ENCODE measurements at places on chromosomes 12 and 14. TPM values are rescaled to one million over a fixed set of nuclear protein-coding genes. Genes with fewer than 3 reads are reported as not detected.

GRCh38 chr14:38761033-38761432 lies 342.0 kb downstream of the SEC23A start:
- H3K4me1 ChIP-seq, result no peaks in the 10 kb centered on the region
- DNase-seq, result no peak
- H3K27me3 ChIP-seq, result no peaks in the 10 kb centered on the region
- H3K27ac ChIP-seq, result no peak overlapping the region
- H3K36me3 ChIP-seq, result no peaks in the 10 kb centered on the region

The COCH gene
- 0.45 TPM for total RNA-seq

The AREL1 gene
- total RNA-seq, result 24.3 TPM

DNA sequence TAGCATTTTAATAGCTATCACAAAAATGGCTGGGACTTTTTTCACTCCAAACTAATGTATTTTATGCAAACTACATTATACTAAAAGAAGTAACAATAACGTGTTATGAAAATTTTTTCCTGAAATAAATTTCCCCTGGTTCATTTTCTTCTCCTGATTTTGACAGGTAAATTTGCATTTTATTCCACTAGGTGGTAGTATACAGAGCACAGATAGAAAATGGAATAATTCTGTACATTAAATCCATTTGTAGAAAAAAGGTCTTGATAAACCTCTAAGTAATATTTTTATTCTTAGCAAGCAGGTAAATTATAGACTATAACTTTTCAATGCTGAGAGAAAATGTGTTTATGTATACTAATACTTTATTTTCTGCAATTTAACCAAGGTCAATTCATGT lies 96.5 kb downstream of the BCAT1 start:
- H3K4me1 ChIP-seq, result peaks cover 8% of the 10 kb centered on the region
- no peak overlapping the region for H3K4me3 ChIP-seq
- H3K27ac ChIP-seq, result no peak overlapping the region
- H3K27me3 ChIP-seq, result no peaks in the 10 kb centered on the region
- DNase-seq, result no peak

DNA sequence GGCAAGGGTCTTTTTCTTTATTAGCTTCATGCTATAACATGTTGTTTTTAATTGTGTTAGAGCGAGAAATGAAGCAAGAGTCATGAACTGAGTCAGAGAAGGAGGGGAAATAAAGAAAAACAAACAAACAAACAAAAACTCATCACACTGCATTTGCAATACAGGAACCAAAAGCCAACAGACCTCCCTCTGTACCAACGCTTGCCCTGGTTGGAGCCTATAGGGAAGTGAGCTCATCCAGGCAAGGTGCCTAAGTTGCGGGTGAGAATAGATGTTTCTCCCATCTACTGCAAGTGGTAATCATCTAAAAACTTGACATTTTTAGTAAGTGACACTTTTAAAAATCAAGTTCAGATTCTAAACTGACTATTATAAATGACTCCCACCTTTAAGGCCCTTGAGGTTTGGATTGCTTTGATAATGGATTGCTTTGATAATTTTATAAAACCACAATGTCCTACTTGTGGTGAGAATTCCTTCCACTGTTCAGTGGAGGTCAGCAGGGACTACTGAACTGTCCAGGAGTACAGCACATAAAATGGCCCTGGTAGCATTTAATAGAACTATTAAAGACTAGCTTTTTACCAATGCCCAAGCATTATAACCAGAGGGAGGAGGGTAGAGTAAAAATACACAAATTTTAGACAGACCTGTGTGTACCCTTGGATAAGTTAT lies 31.3 kb downstream of the SLC38A1 start:
- H3K4me3 ChIP-seq, result no peak overlapping the region
- no peak overlapping the region for H3K27ac ChIP-seq

- H3K4me3 ChIP-seq, result peak overlapping the region; percentile 59
- no peaks in the 10 kb centered on the region for H3K4me1 ChIP-seq
- H3K27me3 ChIP-seq, result no peaks in the 10 kb centered on the region
These were observed 386.8 kb downstream of the BCAT1 start for GRCh38 chr12:24561882-24562770.

The PRIMA1 gene
- total RNA-seq, result 12.7 TPM

DNA sequence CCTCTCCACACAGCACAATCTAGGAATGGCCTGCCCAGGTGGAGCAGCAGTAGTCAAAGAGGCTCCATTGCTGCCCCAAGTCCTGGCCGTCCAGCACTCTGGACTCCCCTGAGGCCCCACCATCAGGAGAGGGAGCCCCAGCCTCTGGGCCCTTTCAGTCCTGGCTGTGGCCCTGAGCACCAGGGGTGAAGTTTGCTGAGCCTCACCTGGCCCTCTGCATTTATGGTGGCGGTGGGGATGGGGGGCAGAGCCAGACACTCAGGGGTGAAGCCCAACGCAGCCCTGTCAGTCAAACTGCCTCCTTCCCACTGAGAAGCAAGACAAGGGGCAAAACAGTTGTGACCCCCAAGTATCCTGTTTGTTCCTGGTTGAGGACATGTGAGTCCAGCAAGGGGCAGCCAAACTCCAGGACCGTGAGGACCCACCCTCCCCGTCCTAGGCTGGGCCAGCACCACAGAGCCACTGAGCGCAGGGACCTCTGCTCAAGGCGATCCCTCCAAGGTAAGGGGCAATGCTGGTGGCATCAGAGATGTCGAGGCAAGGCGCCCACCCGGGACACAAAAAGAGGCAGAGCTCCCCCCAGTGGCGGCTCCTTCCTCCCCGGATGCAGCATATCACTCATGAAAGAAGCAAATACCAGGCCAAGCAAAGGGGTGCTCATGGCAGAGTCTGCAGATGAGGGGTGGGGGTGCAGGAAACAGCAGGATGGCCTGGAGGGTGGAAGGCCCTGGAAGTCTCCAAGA lies 4.8 kb upstream of the AMN start:
- peak; percentile 49 for DNase-seq
- H3K4me3 ChIP-seq, result no peak overlapping the region
- H3K36me3 ChIP-seq, result no peaks in the 10 kb centered on the region

GRCh38 chr12:111390910-111391309 lies 14.8 kb upstream of the SH2B3 start:
- H3K27ac ChIP-seq, result no peak overlapping the region
- no peaks in the 10 kb centered on the region for H3K4me1 ChIP-seq
- H3K36me3 ChIP-seq, result no peaks in the 10 kb centered on the region
- no peak for DNase-seq
- H3K27me3 ChIP-seq, result no peaks in the 10 kb centered on the region
- no peak overlapping the region for H3K4me3 ChIP-seq

- no peaks in the 10 kb centered on the region for H3K4me1 ChIP-seq
- H3K4me3 ChIP-seq, result no peak overlapping the region
- no peak overlapping the region for H3K27ac ChIP-seq
- no peak for DNase-seq
- no peaks in the 10 kb centered on the region for H3K36me3 ChIP-seq
- H3K27me3 ChIP-seq, result no peaks in the 10 kb centered on the region
These were observed 200.3 kb downstream of the DPY19L2 start for GRCh38 chr12:63467951-63468350.

GRCh38 chr12:132279184-132279889 lies 50.1 kb downstream of the GALNT9 start:
- no peaks in the 10 kb centered on the region for H3K4me1 ChIP-seq
- no peaks in the 10 kb centered on the region for H3K36me3 ChIP-seq
- H3K4me3 ChIP-seq, result no peak overlapping the region
- peak; percentile 50 for DNase-seq
- no peak overlapping the region for H3K27ac ChIP-seq

DNA sequence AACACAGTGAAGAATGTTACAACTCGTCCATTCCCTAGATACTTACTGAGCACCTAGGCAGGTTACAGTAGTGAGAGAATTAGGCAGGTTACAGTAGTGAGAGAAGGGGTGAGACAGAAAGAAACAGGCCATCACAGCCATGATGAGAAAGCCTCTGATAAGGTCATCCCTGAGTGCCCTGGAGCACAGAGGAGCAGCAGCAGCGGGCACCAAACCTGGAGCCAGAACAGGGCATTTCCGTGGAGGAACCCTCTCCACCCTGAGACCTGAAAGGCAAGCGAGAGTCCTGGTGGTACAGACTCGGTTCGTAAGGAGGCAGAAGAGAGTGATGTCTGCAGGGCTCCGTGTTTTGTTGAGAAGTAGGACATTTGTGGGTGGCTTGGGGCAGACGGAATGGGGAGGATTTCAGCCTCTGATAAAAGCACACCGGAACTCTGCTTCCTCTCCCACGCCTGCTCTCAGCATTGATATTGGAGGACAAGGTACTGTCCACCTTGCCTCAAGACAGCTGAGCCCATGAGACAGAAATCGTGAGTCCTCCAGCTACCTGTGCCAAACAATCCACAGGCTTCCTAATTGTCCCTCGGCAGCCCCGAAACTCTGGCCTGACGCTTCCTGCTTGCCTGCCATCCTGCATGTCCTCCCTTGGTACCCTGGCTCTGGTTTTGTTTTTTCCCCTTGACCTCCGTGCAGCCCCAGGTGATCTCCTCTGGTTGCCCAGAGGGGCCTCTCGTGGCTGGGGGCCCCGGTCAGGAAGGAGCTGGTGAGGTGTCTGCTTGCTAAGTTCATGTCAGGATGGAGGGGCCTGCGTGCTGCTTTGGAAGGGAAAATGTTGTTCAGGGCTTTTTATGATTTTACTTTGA lies 136.1 kb downstream of the GCH1 start:
- H3K27ac ChIP-seq, result peak overlapping the region; percentile 96
- H3K4me3 ChIP-seq, result no peak overlapping the region
- H3K36me3 ChIP-seq, result peaks cover 6% of the 10 kb centered on the region
- H3K27me3 ChIP-seq, result no peaks in the 10 kb centered on the region

- no peak for DNase-seq
- H3K4me3 ChIP-seq, result no peak overlapping the region
- no peaks in the 10 kb centered on the region for H3K36me3 ChIP-seq
- no peak overlapping the region for H3K27ac ChIP-seq
- peaks cover 42% of the 10 kb centered on the region for H3K27me3 ChIP-seq
These were observed 11.3 kb downstream of the MEG3 start for GRCh38 chr14:100836941-100837804.

GRCh38 chr14:73741386-73741875 lies 27.2 kb upstream of the PNMA1 start:
- peak; percentile 81 for DNase-seq
- peak overlapping the region; percentile 89 for H3K27ac ChIP-seq
- H3K4me3 ChIP-seq, result peak overlapping the region; percentile 37
- H3K27me3 ChIP-seq, result no peaks in the 10 kb centered on the region
- H3K36me3 ChIP-seq, result peaks cover 4% of the 10 kb centered on the region
